ENCODE measurements at places on chromosomes 7 and 10. TPM values are rescaled to one million over a fixed set of nuclear protein-coding genes. Genes with fewer than 3 reads are reported as not detected.

DNA sequence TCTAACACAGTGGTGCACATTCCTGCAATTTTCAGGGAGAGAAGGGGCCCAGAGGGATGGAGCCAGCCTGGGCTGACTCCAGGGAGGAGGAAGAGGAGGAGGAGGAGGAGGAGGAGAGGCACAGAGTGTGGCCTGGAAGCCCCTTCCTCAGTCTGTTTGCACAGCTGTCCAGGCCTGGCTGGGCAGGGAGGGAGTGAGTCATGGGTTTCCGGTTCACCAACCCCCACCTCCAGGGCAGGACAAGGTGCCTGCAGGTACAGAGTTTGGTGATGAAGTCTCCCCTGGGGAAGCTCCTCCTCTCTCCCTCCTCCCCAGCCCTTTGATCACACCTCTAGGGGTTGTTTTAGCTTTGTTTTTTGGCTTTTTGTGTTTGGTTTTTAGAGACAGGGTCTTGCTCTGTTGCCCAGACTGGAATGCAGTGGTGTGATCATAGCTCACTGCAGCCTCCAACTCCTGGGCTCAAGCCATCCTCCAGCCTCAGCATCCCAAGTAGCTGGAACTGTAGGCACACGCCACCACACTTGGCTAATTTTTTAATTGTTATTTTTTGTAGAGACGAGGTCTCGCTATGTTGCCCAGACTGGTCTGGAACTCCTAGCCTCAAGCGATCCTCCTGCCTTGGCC, 77.5 kb upstream of the CUX1 start:
- no peak for DNase-seq

DNA sequence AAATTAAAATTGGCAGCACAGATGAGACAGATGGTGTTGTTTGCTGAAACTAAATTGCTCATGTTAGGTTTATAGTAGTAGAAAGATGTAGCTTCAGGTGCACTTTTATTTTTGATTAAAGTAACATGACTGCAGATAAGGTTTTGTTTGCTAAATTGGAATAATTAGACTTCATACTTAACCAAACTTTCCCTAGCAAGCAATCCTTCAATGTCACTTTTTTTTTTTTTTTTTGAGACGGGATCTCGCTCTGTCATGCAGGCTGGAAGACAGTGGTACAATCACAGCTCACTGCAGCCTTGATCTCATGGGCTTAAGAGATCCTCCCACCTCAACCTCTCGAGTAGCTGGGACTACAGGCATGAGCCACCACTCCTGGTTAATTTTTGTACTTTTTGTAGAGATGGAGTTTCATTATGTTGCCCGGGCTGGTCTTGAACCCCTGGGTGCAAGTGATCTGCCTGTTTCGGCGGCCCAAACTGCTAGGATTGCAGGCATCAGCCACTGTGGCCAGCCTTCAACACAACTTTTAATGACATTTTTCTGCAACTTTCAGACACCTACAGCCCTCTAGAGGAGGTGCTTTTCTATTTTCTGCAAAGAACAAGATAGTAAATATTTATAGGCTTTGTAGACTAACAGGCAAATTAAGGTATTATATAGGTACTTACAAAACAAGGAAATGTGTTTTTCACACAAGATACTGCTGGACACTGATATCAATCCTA, 84.8 kb upstream of the CCNY start:
- DNase-seq: peak; percentile 34

ZNF680 gene
- 8.6 TPM for total RNA-seq

- no peak for DNase-seq
These were observed 316.4 kb upstream of the COBL start for GRCh38 chr7:51633006-51633405.

DNA sequence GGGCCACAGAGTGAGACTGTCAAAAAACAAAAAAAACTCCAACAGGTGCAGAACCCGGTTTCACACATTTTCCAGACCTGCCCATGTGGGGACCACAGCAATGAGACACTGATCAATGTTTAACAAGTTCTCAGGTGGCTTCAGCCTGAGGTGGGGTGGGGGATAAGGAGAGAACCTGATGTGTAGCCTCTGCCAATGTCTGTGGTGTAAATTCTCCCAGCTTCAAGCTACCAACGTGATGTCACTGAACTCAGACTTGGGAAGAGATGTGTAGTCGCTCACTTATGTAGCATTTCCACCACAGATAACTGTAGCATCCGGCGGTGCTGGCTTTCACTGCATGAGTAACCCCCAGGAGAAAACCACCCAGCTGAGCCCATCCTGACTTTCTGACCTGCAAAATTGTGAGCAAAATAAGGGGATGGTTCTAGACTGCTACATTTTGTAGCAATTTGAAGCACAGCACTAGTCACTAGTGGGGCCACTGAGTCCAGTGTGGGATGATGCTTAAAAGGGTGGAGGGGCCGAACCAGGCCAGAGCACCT, 13.8 kb upstream of the TNRC18 start:
- no peak for DNase-seq

- no peak for DNase-seq
These were observed 66.5 kb downstream of the DIP2C start for GRCh38 chr10:623014-623413.

- no peak for DNase-seq
These were observed 639.2 kb upstream of the POT1 start for GRCh38 chr7:125568799-125569198.

DNA sequence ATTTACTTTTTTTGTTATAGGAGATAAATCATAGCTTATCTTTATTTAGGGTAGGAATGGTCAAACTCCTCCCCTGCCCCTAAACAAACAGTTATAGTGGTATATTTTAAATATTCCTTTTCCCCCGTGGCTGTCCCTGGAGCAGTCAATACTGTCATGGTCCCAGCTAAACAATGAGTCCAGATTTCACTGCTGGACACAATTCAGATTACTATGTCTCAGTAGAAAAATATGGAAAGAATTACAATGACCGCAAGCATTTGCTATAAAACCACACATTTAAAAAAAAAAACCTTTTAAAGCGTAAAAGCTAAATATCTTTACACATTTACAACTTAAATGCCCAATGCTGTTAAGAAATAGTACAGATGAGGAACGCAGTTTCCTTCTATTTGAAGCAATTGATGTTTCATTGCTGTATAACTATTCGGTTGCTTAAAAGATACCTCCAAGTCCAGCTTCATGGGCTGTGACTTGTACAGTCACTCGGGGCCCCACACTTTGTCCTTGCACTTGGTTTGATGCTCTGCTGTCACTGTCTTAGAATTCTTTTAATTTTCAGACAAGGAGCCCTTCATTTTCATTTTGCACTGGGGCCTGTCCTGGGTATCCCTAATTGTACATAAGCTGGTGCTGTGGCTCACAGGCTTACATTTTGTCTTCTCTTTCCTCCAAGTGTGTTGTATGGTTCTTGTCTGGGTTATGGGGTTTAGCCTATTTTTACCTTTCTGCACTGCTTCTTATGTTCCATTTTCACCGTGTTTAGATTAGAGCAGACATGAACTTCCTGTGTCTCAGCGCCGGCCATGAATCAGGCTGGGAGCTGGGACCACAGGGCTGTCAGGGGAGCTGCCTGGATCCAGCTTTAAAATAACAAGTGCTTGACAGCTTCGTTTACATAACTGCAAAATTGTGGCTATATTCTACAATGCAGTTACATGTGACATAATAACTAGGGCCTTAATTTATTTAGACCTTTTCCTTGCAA, 530.2 kb upstream of the FZD8 start:
- DNase-seq: no peak

DNA sequence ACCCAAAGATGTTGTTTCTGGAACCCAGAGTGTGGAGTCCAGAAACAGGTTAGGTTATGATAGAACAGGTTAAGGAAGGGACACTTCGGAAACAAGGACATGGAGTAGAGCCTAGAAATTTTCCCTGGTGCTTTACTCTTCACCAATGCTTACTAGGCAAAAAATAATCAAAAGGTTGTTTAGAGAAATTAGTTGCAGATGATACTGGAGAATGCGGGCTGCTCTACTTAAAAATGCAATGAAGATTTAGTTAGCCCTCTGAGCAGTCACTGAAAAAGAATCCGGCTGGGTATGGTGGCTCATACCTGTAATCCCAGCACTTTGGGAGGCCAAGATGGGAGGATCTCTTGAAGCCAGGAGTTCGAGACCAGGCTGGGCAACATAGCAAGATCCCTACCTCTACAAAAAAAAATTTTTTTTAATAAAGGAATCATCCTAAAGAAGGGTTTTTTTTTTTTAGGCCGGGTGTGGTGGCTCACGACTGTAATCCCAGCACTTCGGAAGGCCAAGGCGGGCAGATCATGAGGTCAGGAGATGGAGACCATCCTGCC, 3.3 kb upstream of the UBE2H start:
- DNase-seq: no peak

DNA sequence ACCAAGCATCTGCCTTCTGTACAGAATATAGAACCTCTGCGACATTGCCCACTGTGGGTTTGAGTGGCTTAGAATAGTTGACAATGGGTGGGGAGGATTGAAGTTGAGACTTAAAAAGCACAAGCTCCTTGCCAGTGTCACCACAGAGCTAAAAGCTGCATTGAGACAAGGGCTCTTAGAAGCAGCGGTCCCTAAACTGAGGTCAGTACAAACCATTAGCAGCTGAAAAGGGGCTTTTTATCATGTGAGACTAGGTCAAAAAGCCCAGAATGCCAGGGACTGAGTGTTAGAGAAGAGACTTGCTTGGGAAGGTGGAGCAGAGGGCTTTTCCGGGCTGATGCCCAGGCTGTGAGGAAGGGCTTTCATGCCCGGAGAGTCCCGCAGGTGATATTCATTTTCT, 91.3 kb downstream of the POU6F2 start:
- DNase-seq: no peak

GRCh38 chr7:158204453-158204852, 383.2 kb downstream of the PTPRN2 start:
- DNase-seq: no peak

EBLN1 gene
- not detected for total RNA-seq

DNA sequence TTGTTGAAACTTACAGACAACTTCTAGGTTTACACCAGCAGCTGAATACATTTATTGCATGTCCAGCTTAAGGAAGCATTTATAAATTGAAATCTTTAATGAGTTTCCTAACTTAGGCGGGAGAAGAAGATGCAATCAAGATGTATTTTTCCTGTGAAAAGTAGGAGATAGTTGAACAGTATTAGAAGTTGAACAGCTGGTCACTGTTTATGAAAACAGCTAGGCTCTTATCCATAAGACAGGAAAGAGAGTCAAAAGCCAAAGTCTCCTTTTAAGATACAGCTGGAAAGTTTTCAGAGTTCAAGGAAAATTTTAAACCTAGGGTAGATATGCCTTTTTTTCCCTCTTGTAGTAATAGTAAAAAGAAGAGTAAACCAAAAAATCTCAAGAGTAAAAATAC, 236.1 kb upstream of the FERD3L start:
- DNase-seq: no peak

UNC5B gene
- total RNA-seq: 17.6 TPM

- DNase-seq: no peak
These were observed 38.7 kb downstream of the RAB18 start for GRCh38 chr10:27542812-27543211.

PLXNA4 gene
- total RNA-seq: 7.0 TPM

GRCh38 chr7:127884066-127884559, 147.1 kb downstream of the LRRC4 start:
- no peak for DNase-seq

- no peak for DNase-seq
These were observed 149.1 kb upstream of the NRG3 start for GRCh38 chr10:81725851-81726250.

- no peak for DNase-seq
These were observed 25.3 kb downstream of the COL13A1 start for GRCh38 chr10:69826789-69827554.

DNA sequence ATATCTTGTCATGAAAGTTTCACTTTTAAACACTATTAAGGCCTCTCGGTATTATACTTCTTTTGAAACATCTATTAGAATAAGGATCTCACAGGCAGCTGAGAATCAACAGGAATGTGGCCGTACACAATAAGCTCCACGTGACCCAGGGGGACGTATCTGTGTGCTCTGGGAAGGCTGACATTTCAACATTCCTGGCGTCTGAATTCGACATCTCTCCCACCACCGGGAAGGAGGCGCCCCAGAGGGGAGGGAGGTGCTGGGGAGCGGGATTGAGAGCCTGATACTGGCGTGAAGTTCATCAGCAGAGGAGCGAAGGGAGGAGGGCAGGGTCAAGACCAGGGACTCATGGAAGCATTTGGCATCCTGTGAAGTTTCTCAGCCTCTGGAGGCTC, 401.3 kb downstream of the DNAJB6 start:
- DNase-seq: no peak

ITIH5 gene
- total RNA-seq: 8.1 TPM

DNA sequence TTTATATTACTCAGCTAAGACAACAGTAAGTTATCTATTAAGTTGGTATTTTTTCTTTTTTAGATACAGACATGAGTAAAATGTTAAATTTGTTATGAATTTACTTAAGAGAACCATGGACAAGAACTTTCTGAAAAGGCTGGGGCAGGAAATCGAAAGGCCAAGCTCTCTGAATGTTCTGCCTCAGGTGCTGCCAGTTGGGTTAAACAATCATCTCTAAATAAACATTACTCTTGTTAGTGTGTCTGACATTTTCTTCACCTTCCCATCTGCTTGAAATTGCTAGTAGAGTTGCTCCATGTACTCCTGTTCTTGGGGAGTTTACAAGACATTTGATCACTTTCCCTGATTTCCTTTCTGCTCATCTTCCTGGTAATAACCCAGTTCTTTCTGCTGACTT, 87.5 kb downstream of the ANKRD7 start:
- no peak for DNase-seq

DNA sequence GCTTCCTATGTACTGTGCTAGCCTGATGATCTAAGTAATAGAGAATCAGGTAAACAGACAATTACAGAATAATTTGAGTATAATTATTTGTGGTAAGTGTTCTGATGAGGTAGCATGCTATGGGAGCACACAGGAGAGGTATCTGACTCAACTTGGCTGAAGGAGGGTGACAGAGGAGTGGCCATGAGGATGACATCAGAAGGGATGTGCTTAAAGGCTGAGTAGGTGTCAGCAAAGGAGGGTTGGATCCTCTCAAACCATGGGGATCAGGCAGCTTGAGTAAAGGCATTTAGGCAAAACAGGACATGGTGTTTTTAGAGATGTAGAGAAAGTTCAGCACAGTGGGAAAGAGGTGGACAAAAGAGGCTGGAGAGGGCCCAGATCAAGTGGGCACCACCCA, 29.0 kb downstream of the KLHDC10 start:
- no peak for DNase-seq

GRCh38 chr7:120966961-120967360, 16.4 kb downstream of the ING3 start:
- no peak for DNase-seq

DNA sequence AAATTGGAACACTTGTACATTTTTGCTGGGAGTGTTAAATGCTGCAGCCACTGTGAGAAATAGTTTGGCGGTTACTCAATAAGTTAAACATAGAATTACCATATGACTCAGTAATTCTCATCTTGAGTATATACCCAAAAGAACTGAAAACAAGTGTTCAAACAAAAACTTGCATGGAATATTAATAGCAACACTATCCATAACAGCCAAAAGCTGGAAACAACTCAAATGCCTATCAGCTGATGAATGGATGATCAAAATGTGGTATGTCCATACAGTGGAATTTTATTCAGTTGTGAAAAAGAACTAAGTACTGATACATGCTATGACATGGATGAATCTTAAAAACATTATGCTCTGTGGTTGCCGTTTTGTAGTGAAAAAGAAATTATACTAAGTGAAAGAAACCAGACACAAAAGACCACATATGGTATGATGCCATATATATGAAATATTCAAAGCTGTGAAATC, 63.0 kb upstream of the SP4 start:
- no peak for DNase-seq

NRAP gene
- total RNA-seq: 0.13 TPM

POLR2J2 gene
- 1.5 TPM for total RNA-seq

PAPOLB gene
- not detected for total RNA-seq

Measured in lower leg skin (tissue), 4 donors.